ENCODE measurements at places on chromosomes 13 and 19. TPM values are rescaled to one million over a fixed set of nuclear protein-coding genes. Genes with fewer than 3 reads are reported as not detected.

DNA sequence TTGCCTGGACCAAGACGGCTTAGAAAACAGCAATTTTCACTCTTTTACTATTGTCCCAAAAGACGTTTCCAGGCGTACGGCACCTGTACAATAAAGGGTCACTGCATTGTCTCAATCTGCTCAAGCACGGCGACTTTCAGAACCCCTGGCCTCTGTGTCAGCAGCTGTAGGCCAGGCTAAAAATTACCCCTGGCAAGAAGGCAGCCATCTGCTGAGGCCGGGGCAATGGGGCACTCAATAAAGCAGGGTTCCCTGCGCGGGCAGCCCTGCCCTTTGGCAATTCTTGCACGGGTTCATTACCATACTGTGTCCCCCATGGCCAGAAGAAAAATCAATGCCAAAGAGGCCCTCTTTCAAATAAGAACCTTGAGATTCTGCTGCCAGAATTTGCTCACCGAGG, 52.1 kb downstream of the STK24 start:
- peak; percentile 50 for ATAC-seq

GRCh38 chr13:114030666-114031610, 57.1 kb upstream of the C13orf46 start:
- no peak for ATAC-seq

DNA sequence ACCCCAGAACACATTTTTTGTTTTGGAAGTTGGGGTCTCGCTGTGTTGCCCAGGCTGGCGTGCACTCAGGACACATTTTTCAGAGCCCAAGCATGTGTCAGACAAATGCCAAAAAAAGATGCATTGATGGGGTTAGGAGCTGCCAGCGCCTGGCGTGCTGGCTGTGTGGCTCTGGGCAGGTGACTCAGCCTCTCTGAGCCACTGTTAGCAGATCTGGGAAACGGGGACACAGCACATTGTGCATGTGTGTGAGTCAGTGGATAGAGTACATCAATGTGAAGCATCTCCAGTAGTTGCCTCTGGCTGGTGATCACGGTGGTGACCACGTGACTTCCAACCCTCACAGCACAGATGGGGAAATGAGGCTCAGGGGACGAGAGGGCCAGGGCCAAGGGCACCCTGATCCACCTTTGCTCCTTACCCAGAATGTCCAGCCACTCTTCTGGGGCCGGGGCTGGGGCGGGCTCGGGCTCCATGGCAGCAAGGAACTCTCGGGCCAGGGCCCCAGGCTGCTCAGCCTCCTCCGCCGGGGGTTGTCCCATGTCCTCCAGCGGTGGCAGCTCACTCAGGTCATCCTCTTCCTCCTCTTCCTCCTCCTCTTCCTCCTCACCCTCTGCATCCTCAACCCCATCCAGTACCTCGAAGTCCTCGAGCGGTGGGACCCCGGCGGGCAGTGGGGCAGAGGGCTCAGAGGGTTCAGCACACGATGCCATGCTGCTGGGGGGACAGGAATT, 1.9 kb downstream of the FKBP8 start:
- no peak for ATAC-seq

GRCh38 chr19:39434123-39435076, 1.3 kb downstream of the RPS16 start:
- no peak for ATAC-seq

DNA sequence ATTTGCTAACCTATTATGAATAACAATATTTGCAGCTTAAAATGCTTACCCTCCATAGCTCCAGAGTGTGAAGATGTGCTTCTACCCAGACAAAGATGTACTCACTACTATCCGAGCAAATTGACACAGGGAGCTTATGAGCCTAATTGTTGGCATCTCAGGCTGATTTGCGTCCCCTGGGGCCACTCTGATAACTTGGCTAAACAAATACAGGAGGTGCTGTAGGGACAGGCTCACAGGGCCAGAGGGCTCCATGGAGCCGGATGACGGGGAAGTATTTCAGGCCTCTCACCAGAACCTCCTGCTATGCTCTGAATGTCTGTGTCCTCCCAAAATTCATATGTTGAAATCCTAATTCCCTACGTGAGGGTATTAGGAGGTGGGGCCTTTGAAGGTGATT, 26.7 kb upstream of the C19orf12 start:
- no peak for ATAC-seq

GRCh38 chr13:22773465-22773864, 407.3 kb upstream of the SGCG start:
- ATAC-seq = no peak

- ATAC-seq = no peak
These were observed 34.4 kb downstream of the SLC25A42 start for GRCh38 chr19:19098084-19098702.

- ATAC-seq = no peak
These were observed 9.7 kb downstream of the CLEC4G start for GRCh38 chr19:7722231-7722651.

DNA sequence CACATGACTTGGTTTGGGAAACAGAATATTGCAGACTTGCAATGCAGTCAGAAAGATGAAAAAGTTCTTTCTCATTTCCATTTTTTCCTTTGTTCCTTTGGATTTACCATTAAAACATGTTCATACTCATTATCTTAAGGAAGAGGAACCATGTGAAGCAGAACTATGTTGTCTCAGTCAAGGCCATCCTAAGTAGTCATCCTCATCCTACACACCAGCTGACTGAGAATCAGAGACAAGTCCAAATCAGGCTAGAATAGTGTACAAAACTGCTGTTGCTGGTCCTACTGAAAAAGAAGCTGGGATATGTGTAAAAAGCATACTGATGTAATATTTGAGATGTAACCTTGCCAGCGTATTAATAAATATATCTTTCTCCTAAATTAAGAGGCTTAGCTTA, 433.4 kb downstream of the SLITRK5 start:
- ATAC-seq = no peak

DNA sequence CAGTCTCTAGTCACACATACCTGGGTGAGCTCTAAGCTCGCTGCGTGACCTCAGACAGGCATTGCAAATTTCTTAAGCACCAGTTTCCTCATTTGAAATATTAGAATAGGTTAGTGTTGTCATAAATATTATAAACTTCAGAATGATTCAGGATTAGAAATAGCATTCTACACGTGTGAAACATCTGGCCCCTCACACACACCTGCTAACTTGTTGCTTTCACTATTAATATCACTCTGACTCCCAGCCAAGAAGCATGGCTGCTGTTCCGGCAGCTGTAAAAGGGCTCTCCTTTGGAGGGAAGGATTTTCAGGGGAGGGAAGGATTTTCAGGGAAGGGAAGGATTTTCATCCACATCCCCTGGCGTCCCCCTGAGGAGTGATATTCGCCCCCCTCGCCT, 161.3 kb upstream of the GPR12 start:
- no peak for ATAC-seq

GRCh38 chr19:33199441-33200265, 5.5 kb downstream of the LRP3 start:
- ATAC-seq = no peak

DNA sequence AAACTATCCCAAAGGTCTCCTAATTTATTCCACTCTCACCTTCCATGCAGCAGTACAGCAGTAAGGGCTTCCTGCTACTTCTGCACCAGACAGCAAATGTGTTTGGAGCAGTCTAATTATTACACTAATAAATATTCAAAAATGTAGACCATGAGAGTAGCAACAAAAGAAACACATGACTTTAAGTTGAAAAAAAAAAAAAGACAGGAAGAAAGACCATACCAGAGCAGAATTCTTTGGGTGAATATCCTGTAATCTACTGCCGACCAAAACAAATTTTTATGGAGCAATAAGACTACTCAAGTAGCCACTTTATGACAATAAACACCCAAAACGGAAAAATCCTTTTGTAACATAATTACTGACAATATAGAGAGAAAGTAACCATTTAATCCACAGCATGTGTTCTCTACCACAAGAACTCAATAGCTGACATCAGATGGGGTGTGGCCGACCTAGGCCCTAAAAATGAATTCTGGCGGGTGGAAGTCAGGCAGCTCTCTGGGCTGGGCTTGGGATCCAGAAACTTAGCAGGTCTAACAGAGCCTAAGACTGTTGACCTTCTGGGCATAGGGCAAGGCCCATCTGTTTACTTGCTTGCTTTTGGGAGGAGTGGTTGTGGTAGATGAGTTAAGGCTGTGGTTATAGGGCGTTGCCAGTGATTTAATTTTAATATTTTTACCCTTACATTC, 4.6 kb downstream of the KLF12 start:
- ATAC-seq = no peak

DNA sequence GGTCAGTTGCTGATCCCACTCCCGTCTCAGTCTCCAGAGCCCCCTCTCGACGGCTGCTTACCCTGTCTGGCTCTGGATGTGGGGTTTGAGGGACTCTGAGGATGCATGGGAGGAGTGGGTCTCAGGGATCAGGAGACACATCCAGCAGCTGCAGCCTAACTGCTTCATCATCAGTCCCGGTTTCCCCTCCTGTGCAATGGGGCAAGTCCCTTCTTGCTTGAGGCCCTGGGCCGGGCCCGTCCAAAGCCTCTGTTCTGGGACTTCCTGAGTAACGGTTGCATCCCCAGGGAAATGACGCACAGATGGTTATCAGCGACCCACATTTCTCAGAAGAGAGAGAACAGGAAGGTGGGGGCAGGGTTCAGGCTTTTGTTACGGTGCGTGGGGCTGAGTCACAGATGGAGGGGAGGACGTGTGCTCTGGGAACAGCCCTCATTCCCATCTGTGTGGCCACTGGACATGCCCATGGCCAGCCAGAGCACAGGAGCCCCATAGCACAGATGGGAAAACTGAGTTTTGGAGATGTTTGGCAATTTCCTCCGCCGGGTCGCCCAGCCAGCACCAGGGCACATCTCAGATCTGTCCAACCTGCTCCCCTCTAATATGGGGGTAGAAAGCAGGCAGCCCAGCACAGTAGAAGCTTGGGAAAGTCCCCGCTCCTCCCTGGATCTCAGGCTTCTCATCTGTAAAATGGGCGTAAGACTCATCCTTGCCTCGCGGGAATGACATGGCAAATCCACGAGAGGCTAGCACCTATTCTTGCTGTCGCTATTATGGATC, 19.3 kb downstream of the GNA15 start:
- ATAC-seq = no peak

DNA sequence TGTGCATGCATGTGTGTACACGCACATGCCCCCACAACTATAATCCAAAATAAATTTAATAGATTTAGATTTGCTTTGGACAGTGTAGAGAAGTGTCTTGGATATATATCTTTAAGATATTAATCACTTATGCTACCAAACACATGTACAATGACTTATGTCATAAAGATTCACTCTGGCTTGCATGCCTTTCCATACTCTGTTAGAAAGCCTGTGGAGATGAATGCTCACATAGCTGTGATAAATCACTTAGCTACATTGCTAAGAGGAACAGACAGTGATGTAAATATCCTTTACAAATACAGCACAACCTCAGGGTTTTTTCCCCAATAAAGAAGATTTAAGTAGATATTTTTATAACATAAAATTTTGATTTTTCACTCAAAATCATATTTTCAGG, 2484.8 kb upstream of the PCDH20 start:
- no peak for ATAC-seq

- ATAC-seq = no peak
These were observed 104.6 kb upstream of the GJB6 start for GRCh38 chr13:20336761-20337160.

DNA sequence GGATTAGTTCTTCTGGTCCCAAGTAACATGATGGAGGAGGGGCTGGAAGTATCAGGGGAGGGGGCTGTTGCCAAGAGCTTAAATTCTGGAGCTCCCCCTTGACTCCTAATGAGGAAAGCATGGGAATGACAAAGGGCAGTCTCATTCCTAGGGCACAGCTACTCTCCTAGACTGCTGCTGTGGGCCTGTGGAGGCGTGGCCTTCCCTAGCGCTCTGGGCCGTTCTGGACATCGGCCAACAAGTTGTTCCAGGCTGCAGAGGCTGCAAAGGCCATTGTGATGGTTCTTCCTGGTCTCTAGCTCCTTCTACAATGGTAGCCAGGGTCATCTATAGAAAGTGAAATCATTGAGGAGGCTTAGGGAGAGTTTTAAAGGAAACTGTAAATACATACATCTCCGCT, 916.6 kb downstream of the DIAPH3 start:
- no peak for ATAC-seq

DNA sequence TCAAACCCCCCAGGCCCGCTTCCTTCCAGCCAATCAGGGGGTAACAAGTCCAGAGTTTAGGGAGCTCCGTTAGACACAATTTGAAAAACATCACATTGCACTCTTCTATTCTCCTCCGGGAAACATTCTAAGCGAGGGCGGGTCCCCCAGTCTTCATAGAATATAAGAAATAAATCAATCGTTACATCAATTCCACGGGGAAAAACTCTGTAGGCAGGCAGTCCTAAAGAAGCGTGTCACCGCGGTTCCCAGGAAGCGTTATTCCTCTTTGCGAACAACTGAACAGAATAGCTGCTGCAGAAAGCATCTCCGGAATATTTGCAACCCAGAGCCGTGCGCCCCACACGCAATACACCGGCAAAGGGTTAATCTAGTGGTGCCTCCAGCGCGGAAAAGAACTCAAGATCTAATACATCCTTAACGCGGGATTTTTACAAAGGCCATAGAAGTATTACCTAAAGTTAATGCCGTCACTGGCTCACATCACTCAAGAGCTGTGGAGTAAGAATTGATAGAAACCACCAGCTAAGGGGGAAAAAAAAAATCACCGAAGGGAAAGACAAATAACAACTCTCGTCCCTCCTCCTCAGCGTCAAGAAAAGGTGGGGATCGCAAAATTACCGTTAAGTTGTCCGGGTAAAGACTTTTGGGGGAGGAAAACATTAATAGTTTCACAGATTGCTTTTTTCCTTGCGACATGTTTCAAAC, 65.1 kb downstream of the KCNRG start:
- no peak for ATAC-seq

GRCh38 chr13:39527961-39528660, 74.9 kb downstream of the LHFPL6 start:
- ATAC-seq = peak; percentile 61

DNA sequence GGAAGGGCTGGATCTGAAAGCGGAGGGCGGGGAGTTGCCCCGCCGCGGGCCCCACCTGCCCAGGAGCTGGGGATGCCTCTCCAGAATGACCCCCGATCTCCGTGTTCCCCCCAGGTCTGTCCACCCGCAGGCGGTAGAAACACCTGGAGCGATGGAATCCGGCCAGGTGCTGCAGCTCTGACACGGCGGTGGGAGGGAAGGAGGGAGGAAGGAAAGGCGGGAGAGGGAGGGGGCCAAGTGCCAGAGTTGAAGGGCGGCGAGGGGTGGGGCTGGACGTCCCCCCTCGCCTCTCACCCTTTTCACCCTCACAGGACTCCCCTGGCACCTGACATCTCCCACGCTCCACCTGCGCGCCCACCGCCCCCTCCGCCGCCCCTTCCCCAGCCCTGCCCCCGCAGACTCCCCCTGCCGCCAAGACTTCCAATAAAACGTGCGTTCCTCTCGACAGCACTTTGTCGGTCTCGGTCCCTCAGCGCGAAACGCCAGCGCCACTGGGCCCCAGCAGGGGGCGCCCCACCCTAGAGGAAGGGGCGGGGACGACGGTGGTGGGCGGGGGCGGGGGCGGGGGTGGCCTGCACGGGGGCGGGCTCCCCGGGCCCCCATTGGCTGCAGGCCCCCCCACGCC, 337 bp upstream of the FXYD7 start:
- peak; percentile 35 for ATAC-seq

WDR88 gene
- 1.1 TPM for total RNA-seq

ATP4B gene
- total RNA-seq = not detected

NTN5 gene
- total RNA-seq = 0.17 TPM

ZNF543 gene
- total RNA-seq = 6.2 TPM

PRR22 gene
- total RNA-seq = 1.3 TPM

COX6B2 gene
- total RNA-seq = 1.4 TPM

MCEMP1 gene
- total RNA-seq = 0.85 TPM

TMEM91 gene
- total RNA-seq = 6.2 TPM

ONECUT3 gene
- total RNA-seq = 0.87 TPM

OR7A5 gene
- not detected for total RNA-seq

PSG2 gene
- total RNA-seq = not detected
